ENCODE measurements at places on chromosomes 13 and 19.

DNA sequence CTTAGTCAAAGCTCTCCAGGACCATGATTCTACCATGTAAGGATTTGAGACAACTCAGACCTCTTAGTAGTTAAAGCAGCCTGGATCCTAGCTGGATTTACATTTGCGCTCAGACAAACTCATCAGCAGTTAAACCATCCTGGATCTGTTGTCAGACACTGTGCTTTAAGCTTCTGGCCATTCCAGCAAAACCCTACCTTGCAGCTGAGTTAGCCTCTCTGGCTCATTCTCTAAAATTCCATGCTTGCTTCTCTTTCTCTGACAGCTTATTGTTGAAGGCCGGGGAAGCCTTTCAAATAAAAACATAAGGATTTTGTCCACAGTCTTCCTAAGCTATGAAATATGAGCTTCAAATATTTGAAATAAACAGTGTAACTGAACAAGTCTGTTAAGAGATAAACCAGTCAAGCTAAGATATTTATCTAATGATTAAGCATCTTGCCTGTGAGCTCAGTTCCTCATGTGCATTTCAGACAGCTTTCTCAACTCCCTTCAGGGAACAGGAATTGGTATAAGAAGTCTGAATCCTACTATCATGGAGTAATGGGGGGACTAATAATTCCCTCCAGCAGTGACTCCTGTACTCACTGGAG lies 89.3 kb downstream of the SLAIN1 start:
- no peak for DNase-seq

- no peak for DNase-seq
Measured at GRCh38 chr19:28864024-28864503, 348.9 kb downstream of the UQCRFS1 start.

GRCh38 chr19:18521692-18522123 lies at the start of gene ELL:
Gene ELL, minus strand, starts transcription at chr19:18522070. Its CDS starts 15 bp downstream, at chr19:18522055.
- no peak for DNase-seq

DNA sequence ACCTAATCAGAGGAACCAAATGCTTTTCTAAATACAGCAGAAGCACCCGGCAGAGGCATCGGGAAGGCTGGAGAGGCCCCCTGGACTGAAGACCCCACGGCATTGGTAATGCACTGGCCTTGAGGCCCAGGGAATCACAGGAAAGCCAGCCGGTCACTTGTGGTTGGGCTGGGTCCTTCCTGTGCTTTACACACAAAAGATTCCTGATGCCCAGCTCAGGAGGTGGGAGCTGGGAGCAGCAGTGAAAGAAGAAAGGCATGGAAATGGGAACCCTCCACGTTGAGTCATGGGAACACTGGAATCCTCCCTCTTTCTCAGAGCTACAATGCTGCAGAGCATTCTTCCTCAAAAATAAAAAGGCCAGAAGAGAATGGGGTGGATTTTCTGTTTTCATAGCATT lies 126.4 kb downstream of the TNFRSF19 start:
- DNase-seq = no peak

GRCh38 chr19:10892256-10892655 lies 20.9 kb downstream of the CARM1 start:
- DNase-seq = no peak

DNA sequence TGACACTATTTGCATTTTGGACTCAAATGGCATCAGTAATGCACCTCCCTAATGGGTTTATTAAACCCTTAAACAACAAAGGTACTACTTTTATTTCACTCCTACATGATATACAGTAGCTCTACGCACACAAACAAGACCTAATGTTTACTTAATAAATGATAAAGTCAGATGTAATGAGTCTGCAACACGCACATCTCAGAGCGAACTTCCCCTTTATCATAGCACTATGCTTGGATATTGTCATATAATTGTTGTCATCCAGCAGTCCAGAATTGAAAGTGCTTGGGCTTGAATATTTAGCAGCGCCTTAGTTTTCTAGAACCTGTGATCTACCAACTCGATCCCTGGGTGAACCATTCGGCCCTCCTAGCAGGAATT lies 772 bp downstream of the PARP4 start:
- DNase-seq = no peak

- peak; percentile 86 for DNase-seq
Measured at GRCh38 chr19:15551293-15552004, 43.1 kb downstream of the CYP4F22 start.
